ENCODE measurements at places on chromosomes 7 and 10.
A peak's percentile ranks its signal among the peaks of the same experiment; 100 is the strongest.

- peak; percentile 58 for DNase-seq
Measured at GRCh38 chr10:120735773-120736371, 115.3 kb upstream of the WDR11 start.

- DNase-seq = no peak
Measured at GRCh38 chr7:96131525-96131924, 190.4 kb downstream of the SLC25A13 start.

- DNase-seq = no peak
Measured at GRCh38 chr10:126902157-126902556, 3.1 kb upstream of the DOCK1 start.

DNA sequence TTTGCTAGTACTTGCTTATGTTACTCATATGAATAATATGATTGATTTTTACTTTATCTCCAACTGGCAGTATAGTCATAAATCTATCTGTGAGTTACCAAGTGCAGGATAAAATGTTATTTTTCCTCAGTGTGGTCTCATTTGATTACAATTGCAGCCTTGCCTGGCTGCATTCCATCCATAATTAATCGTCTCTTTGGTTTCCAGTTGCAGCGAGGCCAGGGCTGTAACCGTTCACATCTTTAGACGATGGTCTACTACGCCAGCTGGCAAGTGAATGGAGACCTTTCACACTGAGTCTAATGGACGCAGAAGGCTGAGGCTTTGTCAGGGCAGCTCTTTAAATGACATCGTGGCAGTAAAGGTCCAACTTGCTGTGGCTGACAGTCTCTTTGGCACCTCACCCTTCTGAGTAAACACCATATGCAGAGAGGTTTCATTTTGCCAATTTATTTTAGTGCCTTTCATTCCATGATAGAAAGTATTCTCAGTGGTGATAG is 84.0 kb downstream of the ARL4A start:
- no peak for DNase-seq

GRCh38 chr7:117229350-117229749 is 93.5 kb downstream of the WNT2 start:
- DNase-seq = no peak

DNA sequence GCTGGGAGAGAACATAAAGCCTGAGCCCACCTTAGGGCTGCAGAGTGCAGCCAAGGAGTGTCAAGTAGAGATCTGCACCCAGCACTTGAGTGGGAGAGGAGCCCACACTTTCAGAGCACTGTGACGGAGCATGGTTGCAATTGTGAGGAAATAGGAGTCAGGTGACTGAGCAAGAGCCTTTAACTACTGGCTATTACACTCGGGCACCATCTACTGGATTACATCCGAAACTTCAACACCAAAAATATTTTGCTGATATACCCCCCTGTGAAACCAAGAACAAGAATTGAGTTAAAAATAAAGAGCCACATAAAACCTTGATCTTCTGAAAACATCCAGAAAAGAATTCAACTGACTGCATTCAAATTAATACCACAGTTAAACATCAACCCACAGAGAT is 657.9 kb downstream of the NXPH1 start:
- peak; percentile 65 for DNase-seq

GRCh38 chr10:11194859-11195586 is 177.4 kb downstream of the CELF2 start:
- DNase-seq = no peak

DNA sequence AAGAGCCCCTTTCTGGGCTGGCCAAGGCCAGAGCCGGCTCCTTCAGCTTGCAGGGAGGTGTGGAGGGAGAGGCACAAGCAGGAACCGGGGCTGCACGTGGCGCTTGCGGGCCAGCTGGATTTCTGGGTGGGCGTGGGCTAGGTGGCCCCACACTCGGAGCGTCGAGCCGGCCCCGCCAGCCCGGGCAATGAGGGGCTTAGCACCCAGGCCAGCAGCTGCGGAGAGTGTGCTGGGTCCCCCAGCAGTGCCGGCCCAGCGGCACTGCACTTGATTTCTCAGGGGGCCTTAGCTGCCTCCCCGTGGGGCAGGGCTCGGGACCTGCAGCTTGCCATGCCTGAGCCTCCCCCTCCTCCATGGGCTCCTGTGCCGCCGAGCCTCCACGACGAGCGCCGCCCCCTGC is 48.1 kb downstream of the SH2D4B start:
- DNase-seq = no peak

GRCh38 chr7:144818511-144818910 is 17.3 kb downstream of the TPK1 start:
- DNase-seq = peak; percentile 28

DNA sequence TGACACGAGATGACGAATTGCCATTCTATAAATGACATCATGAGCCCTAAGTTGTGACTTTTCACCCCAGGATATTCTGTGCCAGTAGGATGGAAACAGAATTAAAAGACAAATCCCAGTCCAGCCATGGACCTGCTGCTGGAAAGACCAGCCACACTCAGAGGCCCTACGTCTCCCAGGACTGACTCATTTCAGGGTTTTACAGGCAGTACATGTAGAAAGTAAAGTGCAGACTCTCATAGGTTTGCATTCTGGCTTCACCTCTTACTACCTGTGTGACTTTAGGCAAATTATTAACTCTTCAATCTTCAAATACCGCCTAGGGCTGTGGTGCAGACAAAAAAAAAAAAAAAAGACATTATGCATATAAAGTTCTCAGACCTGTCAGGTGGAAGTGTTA is 188.8 kb downstream of the NEBL start:
- DNase-seq = no peak

All from NAMALWA (cell line).